ENCODE measurements at places on chromosomes 2 and 18. TPM values are rescaled to one million over a fixed set of nuclear protein-coding genes. Genes with fewer than 3 reads are reported as not detected.

GRCh38 chr2:124281541-124281940, 256.5 kb downstream of the CNTNAP5 start:
- no peak for DNase-seq

Gene SDC1
- 574 TPM for total RNA-seq

- no peak for DNase-seq
Observed at GRCh38 chr2:45010702-45011012, 1.4 kb upstream of the SIX2 start.

- DNase-seq: peak; percentile 41
Observed at GRCh38 chr2:28356095-28356911, 36.4 kb upstream of the FOSL2 start.

DNA sequence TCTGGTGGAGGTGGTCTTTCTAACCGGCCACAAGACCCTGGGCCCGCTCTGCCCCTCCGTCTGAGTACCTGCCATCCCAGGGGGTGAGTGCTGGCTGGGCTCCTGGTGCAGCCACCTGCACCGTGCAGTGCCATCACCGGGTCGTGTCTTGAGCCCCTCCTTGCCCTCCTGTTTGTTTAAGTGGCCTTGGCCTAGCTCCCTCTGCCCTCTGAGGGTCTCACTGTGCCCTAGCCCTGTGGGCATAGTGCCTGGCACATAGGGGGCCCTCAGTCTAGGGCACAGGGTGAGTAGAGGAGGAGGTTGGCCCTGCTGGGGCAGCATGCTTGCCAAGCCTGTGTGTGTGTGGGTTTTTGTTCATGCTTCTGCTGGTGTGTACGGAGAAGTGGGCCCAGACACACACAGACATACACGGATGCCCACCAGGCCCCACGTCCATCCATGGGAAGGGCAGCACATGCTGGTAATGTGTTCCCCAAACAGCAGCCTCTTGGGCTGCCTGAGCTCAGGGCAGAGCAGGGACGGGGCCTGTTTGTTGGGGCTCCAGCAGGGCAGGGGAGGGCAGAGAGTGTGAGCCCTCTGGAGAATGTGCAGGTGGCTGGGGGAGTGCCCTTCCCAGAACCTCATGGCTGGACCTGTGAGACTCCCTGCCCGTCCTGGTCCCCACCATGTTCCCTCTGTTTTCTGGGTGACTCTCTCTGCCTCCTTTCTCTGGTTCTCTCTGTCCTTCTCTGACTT, 94.6 kb downstream of the GLI2 start:
- DNase-seq: no peak

DNA sequence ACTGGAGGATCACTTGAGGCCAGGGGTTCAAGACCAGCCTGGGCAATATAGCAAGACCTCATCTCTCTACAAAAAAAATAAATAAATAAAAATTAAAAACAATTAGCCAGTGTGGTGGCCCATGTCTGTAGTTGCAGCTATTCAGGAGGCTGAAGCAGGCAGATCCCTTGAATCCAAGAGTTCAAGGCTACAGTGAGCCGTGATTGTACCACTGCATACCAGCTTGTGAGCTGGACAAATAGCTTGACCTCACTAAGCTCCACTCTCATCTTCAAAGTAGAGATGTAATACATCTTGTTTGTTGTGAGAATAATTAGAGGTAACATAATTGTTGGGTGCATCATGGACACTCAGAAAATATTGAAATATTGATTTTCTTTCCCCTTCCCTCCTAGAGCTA, 31.1 kb upstream of the MAPRE2 start:
- no peak for DNase-seq

DNA sequence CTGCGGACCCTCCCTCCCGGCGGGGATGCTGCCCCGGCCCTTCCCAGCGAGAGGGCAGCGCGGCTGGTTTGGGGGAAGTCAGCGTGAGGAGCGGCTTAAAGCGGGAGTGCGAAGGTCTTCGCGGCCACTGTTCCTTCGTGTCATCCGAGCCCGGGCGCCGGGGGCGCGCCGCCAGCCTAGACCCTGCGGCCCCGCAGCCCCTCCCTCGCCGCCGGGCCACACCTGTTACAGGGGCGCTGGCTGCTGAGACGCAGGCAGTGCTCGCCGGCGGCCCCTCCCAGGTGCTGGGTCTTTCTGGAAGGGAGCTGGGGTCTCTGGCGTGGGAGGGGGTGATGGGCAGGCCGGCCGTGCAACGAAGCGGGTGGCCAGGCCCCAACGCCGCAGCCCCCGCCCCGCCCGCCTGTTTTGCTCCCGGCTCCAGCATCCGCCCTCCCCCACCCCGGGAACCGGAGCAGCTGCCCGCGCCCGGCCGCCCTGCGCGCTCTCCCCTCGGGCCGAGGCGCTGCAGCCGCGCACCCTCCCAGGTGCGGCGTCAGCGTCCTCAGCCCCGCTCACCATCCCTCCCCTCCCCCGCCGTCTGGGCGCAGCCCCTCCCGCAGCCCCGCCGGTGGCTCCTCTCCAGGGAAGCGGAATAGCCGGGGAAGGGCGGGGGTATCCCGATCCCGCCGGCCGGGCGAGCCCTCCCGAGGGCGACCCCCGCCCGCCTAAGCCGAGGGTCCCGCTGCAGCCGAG, 727 bp downstream of the KIF1A start:
- DNase-seq: no peak

- no peak for DNase-seq
Observed at GRCh38 chr2:70714141-70714905, 53.7 kb downstream of the ADD2 start.

DNA sequence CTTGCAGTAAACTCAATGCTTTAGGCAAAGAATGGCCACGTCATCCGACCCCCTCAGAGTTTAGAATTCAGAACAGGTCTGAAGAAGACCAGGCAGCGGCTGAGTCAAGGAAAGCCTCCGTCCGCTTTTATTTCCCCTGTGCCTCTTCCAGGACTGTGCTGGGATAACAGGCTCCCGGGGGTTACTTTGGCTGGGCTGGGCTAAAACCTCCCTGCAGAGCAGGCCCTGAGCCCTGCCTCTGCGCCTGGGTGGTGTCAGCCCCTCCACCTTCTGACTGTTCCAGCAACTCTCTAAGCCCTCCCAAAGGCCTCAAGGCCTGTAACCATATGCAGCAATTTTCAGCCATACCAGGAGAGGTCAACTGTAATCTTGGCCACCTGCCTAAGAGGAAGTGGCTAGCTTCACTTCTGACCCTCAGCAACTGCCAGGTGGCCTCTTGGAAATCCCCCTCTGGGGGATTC, 166.5 kb downstream of the RPIA start:
- DNase-seq: peak; percentile 2

- no peak for DNase-seq
Observed at GRCh38 chr2:113167115-113167932, 6.4 kb upstream of the PSD4 start.

DNA sequence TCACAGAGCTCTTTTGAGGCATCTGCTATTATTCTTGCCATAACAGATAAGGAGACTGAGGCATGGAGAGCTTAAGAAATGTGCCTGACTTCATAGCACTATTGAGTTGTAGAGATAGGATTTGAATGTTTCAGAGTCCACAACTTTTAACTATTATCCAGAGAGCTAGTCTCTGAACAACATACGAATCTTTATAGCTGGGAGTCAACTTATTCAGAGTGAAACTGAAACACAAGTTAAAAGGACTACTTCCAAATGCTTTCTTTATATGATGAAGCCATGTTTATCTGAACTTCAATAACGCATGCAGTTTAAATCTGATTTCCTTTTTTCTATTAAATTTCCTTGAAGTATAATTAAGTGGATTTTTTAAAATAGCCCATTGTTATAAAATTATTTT, 268.8 kb downstream of the IKZF2 start:
- no peak for DNase-seq

GRCh38 chr2:215698566-215698965, 262.7 kb upstream of the FN1 start:
- peak; percentile 99 for DNase-seq

Gene ATOH8
- not detected for total RNA-seq

- DNase-seq: no peak
Observed at GRCh38 chr2:239264838-239265651, 135.8 kb downstream of the HDAC4 start.

Gene NOSTRIN
- not detected for total RNA-seq

- DNase-seq: no peak
Observed at GRCh38 chr2:201523506-201523905, 72.0 kb downstream of the STRADB start.

Gene PROKR1
- total RNA-seq: not detected

DNA sequence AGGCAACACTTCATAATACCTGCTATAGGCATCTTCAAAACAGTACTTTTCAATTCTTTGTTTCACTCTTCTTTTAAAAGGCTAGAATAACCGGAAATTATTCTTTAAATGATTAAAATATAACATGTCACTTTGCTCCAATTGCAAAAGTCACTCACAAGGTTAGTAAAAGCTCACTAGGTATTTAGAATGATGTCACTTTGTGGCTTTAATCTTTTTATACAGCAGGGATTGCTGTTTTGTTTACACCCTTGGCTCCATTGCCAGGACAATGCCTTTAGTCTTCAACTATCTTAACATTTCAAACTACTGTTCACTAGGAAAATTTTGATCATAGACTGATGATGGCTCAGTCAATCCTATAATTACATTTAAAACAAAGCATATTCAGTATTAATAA, 157.1 kb downstream of the BAZ2B start:
- no peak for DNase-seq

DNA sequence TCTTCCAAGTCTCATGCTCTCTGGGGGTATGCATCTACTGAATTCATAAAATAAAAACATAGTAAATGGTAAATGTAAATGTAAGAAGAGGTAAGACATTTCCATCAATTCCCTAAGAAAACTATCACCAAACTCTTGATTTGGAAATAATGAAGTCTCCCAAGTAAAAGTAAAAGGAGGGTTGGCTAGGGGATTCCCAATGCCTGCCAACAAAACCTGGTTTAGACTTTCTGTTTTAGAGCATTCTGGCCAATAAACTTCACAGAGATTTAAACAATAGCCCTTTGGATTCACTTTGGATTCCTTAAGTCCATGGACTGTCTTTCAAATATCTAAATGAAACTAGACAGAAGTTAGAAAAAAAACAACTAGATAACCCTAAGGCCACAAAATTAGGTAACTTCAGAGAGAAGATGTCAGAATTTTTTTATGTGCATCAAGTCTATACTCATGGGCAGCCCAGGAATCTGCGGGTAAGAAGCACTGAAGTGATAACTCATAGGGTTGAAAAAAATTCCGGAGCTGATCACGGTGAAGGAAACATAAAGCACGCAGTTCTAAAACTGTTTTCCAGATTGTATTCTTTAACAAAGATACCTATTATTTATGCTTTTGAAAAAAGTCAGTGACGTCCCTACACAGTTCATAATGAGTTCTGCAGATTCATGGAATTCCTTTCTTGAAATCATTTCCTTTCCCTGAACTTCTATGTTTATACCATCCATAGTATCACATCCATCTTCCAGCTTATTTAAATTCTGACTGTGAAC, 263.6 kb downstream of the AFF3 start:
- DNase-seq: peak; percentile 71

Gene SGO2
- total RNA-seq: 4.9 TPM

DNA sequence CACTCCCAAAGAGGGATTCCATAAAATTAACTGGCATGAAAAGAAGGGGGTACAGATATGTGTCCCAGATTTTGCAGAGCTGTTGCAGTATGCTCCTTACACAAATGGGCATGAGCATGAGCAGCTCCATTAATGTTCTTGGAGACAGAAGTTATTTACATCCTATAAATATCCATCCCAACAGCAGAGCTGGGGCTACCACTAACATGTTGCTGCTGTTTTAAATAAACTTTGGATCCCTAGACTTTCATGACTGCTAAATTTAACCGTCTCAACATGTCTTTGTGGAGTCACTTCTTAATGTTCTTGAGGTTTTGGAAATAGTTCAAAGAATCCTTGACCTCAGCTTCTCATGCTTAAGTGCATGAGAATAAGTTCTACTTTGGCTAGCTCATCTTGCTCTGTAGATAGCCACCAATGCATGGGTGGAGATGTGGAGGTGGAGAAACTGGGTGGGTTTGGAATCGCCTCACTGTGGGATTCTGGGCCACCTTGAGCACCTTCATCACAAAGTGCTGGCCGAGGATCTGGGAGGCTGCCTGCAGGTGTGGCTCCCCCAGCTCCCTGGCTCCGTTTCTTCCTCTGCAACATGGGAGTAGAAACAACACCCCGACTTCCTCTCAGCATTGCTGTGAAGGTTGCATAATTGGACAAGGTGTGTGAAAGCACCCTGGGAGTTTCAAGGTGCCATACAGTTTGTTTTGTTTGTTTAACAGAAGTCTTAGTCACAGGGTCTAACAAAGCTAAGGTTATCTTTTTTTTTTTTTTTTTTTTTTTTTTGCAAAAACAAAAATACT, 307.2 kb downstream of the MYCN start:
- DNase-seq: no peak

Gene HOXD13
- not detected for total RNA-seq

Gene SULT1C4
- not detected for total RNA-seq

DNA sequence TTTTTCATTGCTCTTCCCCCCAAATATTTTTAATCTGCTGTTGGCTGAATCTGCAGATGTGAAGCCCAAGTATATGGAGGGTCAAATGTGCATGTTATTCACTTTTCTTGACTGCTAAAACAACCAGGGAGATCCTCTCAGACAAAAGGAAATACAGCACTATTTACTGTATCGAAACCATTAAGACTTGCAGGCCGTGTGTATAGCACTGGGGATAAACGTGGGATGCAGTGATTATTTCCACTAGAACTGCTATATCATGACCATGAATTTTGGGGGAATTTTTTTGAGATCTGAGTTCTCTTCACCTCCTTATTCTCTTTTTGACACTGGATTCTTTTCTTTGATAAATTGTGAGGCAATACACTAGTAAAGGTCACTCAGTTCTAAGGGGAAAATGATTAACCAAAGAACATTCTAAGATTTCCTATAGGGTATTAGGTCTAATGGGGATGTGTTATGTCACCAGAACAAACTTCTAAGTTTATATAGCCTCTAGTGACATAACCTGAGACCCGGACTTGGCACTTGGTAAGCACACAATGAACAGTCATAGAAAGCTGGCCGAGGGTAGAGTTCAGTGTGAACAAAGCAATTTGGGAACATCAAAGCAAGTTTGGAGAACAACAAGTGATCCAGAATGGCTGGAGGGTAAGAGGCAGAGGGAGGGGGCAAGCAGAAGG, 14.9 kb upstream of the UGT1A1 start:
- DNase-seq: no peak

DNA sequence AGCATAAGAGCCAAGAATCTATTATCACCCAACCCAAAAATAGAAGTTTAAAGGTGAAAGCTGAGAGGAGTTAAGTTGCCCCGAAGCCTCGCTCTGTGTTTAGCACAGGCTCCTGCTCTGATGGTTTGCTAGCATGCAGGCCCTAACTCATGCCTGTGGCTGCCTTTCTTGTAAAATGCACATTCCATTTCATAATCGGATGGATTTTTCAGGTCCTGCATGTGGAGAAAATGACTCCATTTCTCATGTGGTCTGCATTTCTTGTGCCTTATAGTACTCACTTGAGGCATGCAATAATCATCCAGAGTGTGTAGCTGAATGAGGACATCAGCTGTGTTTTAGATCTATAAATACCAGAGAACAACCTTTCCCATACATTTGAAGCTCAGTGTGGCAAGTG, 381.8 kb downstream of the CPS1 start:
- no peak for DNase-seq

- no peak for DNase-seq
Observed at GRCh38 chr2:30179536-30179935, 32.7 kb downstream of the YPEL5 start.

GRCh38 chr2:62163834-62164233, 32.1 kb upstream of the B3GNT2 start:
- DNase-seq: no peak

GRCh38 chr2:137857881-137858280, 106.4 kb upstream of the HNMT start:
- no peak for DNase-seq

Gene EVA1A
- total RNA-seq: 19.2 TPM

GRCh38 chr2:3142961-3143571, 234.6 kb downstream of the EIPR1 start:
- DNase-seq: no peak

Data from mammary epithelial cell (primary cell).